Stomach (tissue), 19 donors: ENCODE measurements at places on chromosomes 11 and 22.

DNA sequence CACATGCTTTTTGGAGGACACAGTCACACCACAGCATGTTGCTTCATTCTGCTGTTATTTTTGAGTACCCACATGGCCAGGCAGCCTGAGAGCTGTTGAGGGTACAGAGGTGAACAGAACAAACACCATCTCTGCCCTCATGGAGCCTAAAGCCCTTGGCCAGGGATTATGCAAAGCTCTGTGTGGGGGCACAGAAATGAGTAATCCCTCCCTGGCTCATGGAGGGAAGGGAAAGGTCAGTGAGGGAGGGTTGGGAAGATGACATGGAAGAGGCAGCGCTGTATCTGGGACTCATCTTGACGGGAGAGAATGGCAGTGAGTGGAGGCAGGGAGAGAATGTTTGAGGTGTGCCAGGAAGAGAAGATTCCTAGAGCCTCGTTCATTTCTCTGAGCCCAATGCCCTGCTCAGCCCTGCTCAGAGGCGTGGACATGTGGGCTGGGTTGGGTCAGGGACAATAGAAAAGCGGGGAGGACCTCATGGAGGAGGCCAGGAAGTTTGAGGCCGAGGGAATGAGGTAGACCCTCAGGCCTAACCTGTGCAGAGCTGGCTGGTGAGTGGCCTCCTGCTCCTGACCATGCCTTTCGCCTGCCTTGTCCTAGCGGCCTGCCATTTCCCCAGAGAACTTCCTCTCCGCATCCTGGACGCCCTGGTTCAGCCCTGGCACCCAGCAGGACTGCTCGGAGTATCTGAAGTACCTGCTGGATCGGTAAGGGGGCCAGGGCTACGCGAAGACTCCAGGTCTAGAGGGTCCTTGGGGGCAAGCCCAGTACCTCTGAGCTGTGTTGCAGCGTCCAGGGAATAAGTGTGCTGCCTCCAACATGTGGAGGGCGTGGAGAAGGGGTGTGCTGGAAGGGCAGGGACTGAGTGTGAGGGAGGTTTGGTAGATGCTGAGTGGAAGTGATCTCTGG lies 19.8 kb downstream of the USP35 start:
- DNase-seq, result no peak

GRCh38 chr11:93659196-93659595 lies 2.3 kb upstream of the CEP295 start:
- DNase-seq, result no peak

DNA sequence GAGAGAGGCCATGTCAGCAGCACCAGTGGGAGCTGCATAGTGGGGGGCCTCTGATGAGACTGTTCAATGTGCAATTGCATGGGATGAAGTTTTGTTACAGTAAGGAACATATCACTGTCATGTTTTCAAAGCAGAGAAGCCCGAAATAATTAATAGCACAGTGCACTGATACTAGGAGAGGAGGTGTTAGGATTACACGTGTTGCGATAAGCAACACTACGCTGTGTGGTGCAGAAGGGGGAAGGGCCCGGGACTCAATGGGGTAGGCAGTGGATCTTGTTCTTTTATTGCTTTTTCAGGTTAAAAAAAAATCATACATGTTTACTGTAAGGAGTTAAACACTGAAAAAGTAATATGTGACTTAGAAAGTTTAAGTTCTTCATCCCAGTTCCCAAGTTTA lies 29.2 kb downstream of the TCIRG1 start:
- no peak for DNase-seq

DNA sequence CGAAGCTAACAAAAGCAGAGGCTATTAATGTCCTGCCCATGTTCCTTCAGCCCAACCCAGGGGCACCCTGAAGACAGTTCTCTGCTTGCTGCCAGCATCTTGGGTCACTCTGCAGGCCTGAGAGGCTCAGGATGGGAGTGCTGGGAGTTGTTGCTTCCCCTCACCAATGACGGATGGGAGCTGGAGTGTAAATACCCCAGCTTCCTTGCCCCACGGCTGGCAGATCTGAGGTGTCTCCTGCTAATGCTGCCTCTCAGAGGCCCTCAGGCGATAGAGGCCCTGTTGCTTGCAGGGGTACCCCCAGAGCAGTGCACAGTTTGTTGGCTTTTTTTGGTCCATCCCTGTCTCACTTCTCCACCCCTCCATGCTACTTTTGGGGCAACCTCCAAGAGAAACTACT lies 32.9 kb downstream of the IFT27 start:
- no peak for DNase-seq

DNA sequence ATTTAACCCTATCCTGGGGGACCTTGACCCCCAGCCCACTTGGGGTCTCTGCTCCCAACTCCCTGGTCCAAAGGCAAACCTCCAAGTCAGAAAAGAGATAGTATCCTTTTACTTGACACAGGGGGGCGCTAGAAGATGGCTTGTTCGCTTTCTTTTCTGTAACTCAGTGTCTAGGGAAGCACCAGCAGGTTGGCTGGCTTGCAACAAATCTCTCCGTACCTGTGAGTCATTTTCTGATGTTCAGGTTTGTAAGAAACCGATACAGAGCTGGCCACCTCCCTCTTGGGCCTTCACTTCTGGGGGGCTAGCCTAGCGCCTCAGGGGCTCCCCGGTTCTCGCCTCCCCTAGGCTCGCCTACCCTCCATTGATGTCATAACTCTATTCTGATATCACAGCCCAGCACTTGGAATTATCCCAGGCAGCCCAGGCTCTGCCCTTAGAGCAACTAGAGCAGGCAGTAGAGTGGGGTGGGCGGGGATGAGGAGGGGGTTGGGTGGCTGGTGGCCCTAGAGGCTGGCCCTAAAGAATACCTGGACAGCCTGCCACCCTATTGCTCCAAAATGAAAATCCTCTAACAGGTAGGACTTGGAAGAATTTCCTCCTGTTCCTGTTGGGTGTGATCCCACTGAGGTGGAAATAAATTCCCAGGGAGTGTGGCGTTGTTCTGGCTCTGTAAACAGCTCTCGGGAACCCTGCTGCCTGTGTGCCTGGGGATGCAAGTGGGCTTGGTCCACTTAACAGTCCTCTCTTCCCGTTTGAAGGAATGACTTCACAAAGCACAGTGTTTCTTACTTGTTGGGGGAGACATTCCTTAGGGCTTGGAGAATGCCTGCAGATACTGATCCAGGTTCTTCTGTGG lies 69.4 kb downstream of the OSBP2 start:
- DNase-seq, result peak; percentile 52

- no peak for DNase-seq
Measured at GRCh38 chr22:36587289-36588154, 58.6 kb upstream of the EIF3D start.

GRCh38 chr11:9859554-9860305 lies 195.9 kb downstream of the SWAP70 start:
- no peak for DNase-seq

- peak; percentile 22 for DNase-seq
Measured at GRCh38 chr11:116517077-116517476, 255.7 kb downstream of the BUD13 start.

DNA sequence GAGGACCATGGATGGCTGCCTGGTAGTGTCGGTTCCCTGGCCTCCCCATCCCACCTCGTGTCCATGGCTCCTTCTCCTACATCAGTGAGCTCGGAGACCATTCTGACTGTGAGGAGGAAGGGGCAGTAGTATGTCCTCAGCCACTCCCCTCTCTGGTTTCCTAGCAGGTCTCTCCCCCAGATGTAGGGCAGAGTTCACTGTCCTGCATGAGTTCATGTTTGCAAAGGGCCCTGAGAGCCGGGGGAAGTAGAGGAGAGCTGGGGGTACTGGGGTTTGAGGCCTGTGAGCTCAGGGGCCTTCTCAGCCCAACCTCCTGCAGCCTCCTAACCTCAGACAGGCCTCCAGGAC lies 18.4 kb upstream of the ST3GAL4 start:
- DNase-seq, result no peak

DNA sequence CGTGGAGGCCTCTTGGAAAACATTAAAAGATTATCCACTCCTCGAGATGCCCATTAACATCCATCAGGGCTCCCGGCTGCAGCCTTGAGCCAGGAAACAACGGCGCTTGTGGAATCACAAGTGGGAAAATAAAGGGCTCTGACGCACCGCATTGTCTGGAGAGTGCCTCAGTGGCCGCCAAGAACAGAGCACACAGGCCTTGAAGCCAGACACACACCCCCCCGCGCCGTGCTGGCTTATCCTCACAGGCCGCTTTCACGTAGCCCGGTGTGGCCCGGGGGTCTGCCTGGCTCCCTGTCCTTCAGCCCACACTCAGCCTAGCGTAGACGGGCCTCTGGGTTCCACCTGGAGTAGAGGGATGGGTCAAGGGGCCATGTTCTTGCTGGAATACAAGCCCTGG lies 1020.5 kb downstream of the BRD1 start:
- no peak for DNase-seq

GRCh38 chr11:114196997-114197703 lies 99.0 kb upstream of the NNMT start:
- peak; percentile 64 for DNase-seq

GRCh38 chr11:87753143-87753542 lies 422.1 kb downstream of the RAB38 start:
- no peak for DNase-seq

- peak; percentile 42 for DNase-seq
Measured at GRCh38 chr11:102276362-102276761, 40.9 kb upstream of the BIRC3 start.
